T-helper 2 cell (primary cell): ENCODE measurements at places on chromosomes 7 and 10.

- no peak for DNase-seq
These were observed 48.9 kb upstream of the IGFBP3 start for GRCh38 chr7:45969940-45970339.

DNA sequence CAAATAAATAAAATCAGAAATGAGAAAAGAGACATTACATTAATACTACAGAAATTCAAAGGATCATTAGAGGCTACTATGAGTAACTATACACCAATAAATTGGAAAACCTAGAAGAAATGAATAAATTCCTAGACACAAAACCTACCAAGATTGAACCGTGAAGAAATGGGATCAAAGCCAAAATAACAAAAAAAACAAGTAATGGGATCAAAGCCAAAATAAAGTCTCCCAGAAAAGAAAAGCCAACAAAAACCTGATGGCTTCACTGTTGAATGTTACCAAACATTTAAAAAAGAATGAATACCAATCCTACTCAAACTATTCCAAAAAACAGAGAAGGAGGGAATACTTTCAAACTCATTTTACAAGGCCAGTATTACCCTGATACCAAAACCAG lies 20.0 kb downstream of the GSDME start:
- DNase-seq: no peak

- no peak for DNase-seq
These were observed 75.9 kb upstream of the ZNF746 start for GRCh38 chr7:149573519-149573918.

GRCh38 chr10:89256340-89256739 lies 4.8 kb upstream of the LIPA start:
- no peak for DNase-seq

GRCh38 chr7:131111081-131111576 lies 216.5 kb upstream of the MKLN1 start:
- no peak for DNase-seq

GRCh38 chr7:8360564-8361153 lies 72.8 kb upstream of the NXPH1 start:
- peak; percentile 26 for DNase-seq

GRCh38 chr10:108597657-108598319 lies 1325.5 kb downstream of the XPNPEP1 start:
- no peak for DNase-seq

DNA sequence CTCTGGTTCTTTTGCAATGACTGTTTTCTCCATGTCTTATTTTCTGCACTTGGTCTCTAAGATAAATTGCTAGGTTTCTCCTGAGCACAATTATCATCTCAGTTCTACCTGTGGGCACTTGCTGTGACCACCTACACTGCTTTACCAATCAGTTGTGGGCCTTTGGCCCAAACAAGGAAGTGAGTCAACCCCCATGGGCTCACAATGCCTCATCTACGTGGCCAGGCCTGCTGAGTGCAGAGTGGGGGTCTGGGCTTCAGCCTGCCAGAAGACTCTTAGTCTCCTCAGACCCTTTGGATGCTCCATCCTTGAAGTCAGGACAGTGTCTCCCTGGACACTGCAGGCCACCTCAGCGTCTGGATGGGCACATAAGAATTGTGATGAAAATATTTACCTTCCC lies 20.3 kb downstream of the SCART1 start:
- no peak for DNase-seq

- DNase-seq: no peak
These were observed 26.9 kb downstream of the ZEB1 start for GRCh38 chr10:31345886-31346285.

GRCh38 chr7:131909151-131909768 lies 352.8 kb upstream of the PODXL start:
- DNase-seq: no peak

- DNase-seq: no peak
These were observed 1005.8 kb downstream of the NRG3 start for GRCh38 chr10:82880776-82881290.

DNA sequence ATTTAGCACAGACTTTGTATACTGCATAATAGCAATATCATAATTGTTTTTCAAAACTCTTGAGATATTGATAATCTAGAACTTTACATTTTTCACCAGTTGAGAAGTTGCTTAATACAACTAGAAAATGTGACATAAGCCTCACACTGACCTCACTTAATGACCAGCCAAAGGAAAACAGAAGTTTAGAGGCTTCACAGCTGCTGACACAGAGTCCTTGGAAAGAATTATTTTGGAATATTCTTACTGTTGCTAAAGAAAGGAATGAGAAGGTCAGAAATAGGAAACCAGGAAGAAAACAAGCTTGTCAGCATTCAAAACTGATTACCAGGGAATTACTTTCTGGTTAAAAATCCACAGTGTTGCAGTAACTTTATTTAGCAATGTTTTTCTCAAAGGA lies 35.5 kb upstream of the WASL start:
- DNase-seq: no peak

GRCh38 chr7:37656913-37657530 lies 26.5 kb upstream of the GPR141 start:
- DNase-seq: no peak

GRCh38 chr10:128263891-128264688 lies 137.9 kb upstream of the MKI67 start:
- DNase-seq: no peak

DNA sequence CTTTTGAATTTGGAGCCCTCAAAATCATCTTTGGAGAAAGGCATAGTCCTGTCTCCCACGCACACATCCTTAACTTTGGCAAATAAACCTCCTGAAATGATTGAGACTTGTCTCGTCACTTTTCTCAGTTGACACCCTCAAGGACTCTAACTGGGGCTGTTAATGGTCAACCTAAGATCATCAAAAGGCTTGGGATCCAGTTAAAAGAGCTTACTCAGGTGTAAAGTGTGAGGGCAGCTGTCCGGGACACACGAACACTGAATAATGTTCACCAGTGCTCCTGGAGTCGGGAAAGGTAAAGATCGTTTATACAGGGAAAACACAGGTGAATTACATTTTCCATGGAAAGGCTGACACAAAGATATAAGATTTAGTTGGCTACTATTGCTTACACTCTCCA lies 84.7 kb downstream of the PAXIP1 start:
- DNase-seq: no peak

DNA sequence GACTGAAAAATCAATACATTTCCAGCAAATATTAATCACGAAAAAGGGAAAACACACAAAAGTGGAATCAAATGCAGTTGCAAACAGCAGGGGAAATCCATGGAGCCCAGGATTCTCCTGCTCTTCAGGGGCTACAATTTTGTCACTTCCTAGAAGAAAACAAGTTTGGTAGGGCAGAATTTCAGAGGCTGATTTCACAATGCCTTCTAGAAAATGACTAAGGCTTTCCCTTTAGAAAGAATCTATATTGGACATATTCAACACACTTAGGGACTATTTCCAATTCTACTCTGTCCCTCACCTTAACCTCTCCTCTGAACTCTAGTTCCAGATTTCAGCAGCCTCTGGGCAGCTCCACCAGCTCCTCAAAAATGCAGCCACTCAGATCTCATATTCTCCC lies 111.3 kb downstream of the HECTD2 start:
- no peak for DNase-seq

DNA sequence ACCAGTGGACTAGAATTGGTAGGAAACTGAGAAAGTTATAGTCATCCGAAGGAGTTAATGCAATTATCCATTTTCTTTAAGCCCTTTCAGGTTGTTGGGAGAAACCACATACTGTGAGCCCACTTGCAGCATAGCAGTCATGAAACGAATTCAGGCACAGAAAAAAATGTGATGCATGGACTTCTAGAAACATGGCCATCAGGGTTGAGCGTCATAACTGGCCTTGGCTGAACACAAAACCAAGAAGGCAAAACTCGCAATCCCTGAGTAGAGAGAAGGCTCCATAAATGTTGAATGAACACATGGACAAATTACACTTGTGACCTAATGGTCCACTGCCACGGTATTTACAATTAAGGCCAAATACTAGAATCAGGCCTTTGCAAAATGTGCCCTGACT lies 121.9 kb downstream of the FAM107B start:
- no peak for DNase-seq

GRCh38 chr7:98240961-98241673 lies 10.9 kb downstream of the TECPR1 start:
- DNase-seq: no peak

DNA sequence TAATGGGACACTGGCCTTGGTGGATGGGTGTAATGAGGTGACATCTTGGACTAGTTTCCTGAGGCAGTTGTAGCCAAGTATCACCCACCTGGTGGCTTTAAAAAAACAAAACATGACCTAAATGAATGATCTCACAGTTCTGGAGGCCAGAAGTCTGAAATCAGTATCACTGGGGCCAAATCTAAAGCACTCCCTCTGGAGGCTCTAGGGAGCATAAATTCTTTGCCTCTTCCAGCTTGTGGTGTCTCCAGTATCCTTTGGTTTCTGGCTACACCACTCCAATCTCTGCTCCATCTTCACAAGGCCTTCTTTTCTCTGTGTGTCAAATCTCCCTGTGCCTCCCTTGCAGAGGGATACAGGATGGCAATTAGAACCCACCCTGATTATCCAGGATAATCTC lies 342.9 kb downstream of the CALN1 start:
- no peak for DNase-seq

- DNase-seq: no peak
These were observed 1216.5 kb upstream of the AUTS2 start for GRCh38 chr7:68381731-68382130.

DNA sequence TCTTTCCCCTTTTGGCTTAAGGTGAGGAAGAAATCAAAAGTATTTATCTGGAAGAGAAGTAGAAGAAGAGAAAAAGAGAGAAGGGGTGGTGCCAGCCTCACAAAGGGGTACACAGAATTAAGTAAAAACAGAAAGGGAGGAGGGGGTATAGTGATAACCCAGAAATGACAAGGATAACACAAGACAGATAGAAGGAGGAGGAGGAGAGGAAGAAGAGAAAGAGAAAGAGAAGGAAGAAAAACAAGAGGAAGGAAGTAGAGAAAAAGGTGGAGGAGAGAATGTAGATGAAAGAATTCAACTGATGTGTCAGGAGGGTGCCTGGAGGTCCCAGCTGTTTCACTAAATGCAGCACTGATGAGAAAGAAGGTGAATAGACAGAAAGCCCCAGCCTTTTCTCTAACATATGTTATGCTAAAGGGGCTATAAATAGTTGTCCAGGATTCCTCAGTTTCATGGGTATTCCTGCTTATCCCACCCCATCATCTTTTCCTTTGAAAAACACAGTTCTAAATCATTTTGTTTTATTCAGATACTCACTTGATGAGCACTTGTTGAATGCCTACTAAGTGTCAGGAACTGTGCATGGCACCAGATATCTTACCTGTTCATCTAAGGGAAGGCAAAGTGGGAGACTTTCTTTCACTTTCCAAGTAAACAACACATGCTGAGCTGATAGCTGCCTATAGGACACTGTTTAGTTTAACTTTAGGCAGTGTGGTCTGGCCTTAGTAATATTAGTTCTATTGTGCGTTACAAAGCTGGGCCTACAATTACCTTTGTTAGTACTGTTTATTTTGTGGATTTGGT lies 8.0 kb downstream of the SEMA3E start:
- no peak for DNase-seq

- DNase-seq: no peak
These were observed 141.1 kb downstream of the CDK14 start for GRCh38 chr7:90736968-90737939.

- DNase-seq: no peak
These were observed 147.7 kb downstream of the SND1 start for GRCh38 chr7:127799535-127800305.

GRCh38 chr10:113350311-113351040 lies 202.4 kb upstream of the HABP2 start:
- no peak for DNase-seq

GRCh38 chr7:41992881-41993867 lies 243.8 kb downstream of the GLI3 start:
- no peak for DNase-seq

DNA sequence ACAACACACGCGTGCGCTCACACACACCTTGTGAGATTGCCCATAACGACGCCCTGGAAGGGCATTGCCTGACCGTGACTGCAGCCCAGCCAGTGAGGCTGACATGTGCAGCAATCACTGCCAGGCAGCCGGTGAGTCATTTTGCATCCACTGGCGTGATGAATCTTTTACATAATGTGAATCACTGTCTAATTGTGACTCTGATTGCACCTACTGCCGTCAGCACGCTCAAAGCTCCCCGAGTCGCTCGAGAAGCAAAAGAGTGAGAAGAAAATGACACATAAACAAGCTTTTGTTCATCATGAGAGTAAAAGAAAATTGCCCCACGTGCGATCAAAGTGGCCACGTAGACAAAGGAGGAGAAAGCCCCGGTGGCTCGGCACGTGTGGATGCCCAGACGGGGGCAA lies 117.4 kb upstream of the PFKP start:
- no peak for DNase-seq

DNA sequence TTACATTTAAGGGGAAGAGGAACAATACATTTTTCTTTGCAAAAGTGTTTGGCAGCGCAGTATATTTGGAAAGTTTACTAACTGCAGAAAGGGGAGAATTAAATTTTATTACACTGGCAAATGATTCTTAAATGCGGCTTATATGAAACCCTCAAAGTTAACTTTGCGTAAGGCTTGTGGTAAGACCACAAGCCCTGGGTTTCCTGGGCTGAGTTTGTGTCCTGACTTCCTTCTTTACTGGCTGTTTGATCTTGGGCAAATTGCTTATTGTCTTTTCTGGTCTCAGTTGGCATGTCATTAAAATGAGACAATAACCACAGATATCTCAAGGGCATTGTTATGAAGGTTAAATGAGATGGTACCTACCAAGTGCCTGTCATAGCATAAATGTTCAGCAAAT lies 106.8 kb downstream of the GLRX3 start:
- DNase-seq: no peak

- no peak for DNase-seq
These were observed 69.4 kb upstream of the OGDHL start for GRCh38 chr10:49831352-49832035.

GRCh38 chr7:100185726-100186125 lies 8.0 kb downstream of the STAG3 start:
- DNase-seq: no peak

- DNase-seq: no peak
These were observed 29.6 kb downstream of the DMBT1 start for GRCh38 chr10:122590153-122590552.

DNA sequence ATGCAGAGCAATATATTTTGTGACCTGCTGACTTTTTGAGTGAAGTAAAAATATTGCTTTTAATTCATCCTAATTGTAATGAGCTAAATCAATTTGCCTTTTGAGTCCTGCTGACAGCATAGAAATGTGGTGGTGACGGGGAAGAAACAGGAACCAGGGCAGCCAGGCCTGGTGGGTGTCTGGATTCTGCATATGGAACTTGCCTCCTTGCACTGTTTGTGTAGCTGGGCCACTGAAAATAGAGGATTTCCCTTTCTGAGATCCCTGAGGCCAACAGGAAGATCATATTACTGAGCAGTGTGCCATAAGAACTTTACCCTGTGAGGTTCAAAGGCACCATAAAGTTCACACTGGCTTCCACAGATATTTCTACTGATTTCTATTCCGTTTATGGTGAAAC lies 488.4 kb upstream of the AKR1E2 start:
- no peak for DNase-seq

DNA sequence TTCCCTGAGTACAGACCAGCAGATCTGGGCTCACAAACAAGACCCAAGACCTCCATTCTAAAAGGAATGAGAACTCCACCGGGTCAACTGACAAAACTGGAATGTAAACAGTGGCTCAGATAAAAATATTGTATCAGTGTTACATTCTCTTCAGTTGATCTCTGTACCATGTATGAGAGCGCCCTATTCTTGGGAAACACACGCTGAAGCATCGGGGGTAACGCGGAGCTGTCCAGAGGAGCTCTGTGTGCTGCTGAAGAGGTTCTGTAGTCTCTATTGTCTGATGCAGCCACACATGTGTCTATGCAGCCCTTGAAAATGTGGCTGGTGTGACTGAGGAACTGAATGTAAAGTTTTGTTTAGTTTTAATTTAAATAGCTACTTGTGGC lies 39.7 kb downstream of the HIPK2 start:
- no peak for DNase-seq

- DNase-seq: no peak
These were observed 474.1 kb downstream of the PTPRN2 start for GRCh38 chr7:158113321-158114025.
